ENCODE measurements at places on chromosomes 12 and 14.

DNA sequence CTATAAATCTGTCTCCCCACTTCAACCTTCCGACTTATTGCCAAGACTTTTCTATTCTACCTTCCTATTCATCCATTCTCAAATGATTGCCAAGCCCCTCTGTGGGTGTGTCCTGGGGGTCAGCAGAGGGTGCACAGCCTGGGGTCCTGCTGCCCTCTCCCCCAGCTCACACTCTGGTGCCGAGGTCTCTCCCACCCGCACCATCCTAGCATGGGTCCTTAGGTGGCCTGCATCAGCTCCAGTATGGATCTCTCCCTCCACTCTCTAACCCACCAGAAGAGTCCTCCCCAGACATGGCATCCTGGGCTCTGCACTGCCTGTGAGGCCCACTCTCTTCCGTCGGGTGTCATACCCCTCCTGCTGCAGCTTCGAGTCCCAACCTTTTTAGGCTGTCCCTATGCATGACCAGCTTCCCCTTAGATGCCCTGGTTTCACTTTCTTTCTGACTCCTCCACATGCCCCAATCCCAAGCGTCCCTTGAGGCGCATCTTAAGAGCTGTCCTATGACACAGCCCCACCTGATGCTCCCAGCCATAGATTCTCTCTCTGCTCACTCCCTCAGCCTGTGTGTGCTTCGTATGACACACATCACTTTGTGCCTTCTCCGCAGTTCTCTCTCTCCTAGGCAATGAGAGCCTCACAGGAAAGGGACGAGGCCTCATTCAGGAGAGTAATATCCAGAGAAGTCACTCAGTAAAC, 43.9 kb downstream of the GIT2 start:
- DNase-seq, result no peak

DNA sequence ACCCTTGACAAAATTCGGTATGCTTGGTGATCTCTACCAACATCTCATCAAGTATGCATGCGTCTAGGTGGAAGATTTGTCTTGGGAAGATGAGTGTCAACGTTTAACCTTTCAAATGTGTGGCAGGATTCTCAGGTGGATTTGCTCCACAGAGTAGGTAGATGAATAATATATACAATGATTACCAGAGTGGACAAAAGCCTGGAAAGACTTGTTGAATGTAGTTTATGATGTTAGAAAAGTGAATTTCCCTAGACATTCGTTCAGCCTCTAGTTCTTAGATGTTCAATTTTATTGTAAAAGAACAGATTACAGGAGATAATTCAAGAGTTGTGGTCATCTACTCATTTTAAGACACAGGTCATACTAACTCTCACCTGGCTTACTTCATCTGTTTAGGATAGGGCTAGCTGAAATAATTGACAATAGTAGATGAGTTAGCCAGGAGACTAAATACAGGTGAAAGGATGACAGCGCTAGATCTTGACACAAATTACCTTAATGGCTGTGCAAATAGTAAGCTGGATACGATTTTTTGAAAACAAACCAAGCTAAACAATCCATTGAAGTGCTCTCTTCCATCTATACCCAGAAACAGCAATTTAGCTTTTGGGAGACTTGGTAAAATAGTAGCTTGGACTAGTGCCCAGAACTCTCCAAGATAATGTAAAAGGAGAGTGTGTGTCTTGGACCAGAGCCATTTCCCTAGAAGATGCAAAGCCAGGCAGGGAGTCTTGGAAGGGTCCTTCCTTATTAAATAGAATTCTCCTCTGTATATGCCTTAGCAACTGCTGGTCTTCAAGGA, 168.0 kb downstream of the DACT1 start:
- DNase-seq, result peak; percentile 26

GRCh38 chr14:68627868-68628604, 164.8 kb downstream of the ZFP36L1 start:
- no peak for DNase-seq

DNA sequence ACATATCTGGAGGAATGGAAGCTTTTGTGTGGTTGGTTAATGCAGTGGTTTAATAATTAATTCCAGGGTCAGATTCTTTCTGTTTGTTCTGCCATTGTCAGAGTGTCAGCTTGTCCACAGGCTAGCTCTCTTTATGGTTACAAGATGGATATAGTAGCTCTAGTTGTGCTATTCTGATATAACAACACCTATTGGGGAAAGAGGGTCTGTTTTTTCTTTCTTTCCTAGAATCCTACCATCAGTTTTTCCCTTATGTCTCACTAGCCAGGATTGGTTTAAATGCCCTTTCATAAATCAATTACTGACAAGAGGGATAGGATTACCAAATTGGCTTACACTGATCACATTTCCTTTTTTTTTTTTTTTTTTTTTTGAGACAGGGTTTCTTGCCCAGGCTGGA, 27.8 kb downstream of the CNOT2 start:
- DNase-seq, result no peak

GRCh38 chr14:76870166-76870565, 44.0 kb downstream of the LRRC74A start:
- DNase-seq, result no peak

DNA sequence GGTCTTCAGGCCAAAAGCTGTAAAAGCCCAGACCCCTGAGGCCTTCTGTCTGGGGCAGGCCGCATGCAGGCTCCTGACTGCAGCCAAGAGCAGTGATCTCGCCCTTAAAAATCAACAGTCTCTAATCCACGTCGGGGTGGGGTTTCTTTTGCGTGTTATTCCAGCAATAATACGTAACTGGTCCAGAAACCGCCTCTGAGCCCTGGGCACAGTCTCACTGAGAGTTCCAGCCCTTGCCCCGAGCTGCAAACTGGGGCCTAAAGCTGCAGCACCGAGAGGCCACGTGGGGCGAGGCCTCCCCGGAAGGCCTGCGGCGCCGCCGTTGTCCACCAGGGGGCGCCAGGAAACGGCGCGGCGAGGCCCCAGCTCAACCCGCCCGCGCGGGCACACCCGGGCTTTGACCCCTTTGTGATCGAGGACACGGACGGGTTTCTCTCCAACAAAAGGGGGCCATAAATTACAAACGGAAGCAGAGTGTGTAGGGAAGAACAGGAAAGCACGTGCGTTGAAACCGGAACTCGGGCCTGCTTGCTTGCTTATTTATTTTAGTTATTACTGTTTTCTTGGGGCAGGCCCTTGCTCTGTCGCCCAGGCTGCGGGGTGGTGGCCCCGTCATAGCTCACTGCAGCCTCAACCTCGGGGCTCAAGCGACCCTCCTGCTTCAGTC, 87.2 kb downstream of the NINJ2 start:
- DNase-seq, result peak; percentile 73

DNA sequence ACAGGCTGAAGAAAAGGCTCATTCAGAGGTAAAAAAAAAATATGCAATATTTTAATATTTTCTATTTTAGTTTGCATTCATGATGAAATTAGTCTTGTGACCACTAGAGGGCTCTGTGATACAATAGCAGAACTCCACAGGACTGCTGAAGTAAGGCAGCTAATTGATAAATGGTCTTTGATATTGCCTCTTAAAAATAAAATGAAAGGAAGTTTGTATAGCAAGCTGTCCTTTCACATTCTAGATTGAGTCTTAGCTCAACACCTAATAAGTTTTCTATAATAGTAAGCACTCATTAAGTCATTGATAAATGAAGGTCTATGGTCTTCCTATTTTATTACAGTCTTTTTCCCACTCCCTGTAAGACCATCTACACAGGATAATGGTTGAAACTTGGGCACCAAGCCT, 315.7 kb downstream of the NAV3 start:
- no peak for DNase-seq

- DNase-seq, result peak; percentile 8
Measured at GRCh38 chr12:92108651-92109050, 37.0 kb downstream of the BTG1 start.

GRCh38 chr12:122749569-122750332, 2.9 kb upstream of the DENR start:
- no peak for DNase-seq

DNA sequence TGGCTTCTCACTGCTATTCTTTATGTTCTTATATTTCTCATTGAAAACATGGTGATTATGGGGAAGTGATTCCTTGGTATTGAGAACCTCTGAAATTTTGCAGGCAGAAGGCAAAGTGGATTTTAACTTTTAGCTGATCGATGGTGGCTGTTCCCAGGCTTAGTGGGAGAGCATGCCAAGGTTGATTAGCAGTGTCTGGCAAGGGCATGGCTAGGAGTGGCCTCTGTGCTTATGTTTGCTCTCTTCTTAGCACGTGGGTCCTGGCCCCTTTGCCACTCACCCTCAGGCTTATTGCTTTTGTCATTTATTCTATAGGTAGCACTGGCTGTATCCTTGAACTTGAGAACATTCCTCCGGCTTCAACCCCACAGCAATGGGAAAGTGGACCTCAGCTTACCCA, 2.1 kb downstream of the MVK start:
- no peak for DNase-seq

DNA sequence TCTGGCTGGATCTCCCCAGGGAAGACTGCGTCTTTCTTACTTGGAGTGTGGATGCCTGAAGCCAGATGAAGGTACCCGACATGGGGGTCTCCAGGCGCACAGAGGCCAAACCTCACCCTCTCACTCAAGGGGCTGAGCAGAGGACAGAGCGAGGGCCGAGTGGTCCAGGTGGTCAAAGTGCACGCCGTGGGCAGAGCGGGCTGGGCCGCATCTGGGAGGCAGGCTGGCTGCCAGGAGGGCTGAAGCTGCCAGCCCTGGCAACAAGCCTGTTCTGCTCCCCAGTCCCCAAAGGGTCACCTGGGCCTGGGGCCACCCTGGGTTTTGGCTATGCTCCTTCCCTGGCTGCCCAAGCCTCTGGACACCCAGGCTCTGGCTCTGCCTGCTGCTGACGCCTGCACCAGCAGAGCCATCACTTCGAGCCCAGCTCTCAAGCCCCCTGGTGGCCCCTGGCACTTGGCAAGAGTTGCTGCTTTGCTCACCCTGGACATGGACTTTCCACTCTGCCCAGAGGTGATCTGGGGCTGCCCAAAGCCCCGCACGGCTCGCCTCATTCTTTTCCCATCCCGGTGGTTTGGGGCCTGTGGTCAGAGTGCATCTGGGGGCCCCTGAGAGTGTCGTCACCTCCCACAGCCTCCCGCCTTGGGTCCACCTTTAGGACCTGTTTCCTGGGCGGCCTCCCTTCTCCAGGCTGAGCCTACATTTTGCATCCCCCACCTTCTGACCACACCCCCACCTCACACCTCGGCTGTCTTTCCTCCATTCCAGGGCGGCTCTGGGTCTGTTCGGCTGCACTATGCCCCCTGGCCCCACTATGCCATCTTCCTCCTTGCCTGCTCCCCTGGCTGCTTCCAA, 2.8 kb downstream of the ADSS1 start:
- no peak for DNase-seq

- DNase-seq, result no peak
Measured at GRCh38 chr14:103402695-103403094, 17.5 kb downstream of the MARK3 start.

DNA sequence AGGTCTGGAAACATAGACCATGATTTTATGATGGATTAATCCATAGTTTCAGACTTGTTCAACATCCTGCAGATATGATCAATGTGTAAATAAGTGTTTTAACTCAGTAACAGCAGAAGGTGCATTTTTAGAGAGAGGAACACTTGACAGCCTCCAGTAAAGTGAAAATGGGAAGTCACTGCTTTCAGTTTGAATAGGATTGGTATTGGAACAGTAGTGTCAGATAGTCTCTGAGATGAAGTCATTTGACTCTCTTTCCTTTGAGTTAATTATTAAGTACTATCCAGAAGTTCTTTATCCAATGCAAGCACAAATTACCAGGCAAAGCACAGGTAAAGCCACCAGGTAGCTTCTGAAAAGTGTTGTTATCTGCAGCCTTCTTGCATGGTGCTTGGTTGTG, 14.5 kb upstream of the NAV3 start:
- DNase-seq, result no peak

- DNase-seq, result no peak
Measured at GRCh38 chr14:62616668-62617067, 428.6 kb downstream of the KCNH5 start.

GRCh38 chr14:99648027-99648784, 3.3 kb downstream of the HHIPL1 start:
- no peak for DNase-seq

DNA sequence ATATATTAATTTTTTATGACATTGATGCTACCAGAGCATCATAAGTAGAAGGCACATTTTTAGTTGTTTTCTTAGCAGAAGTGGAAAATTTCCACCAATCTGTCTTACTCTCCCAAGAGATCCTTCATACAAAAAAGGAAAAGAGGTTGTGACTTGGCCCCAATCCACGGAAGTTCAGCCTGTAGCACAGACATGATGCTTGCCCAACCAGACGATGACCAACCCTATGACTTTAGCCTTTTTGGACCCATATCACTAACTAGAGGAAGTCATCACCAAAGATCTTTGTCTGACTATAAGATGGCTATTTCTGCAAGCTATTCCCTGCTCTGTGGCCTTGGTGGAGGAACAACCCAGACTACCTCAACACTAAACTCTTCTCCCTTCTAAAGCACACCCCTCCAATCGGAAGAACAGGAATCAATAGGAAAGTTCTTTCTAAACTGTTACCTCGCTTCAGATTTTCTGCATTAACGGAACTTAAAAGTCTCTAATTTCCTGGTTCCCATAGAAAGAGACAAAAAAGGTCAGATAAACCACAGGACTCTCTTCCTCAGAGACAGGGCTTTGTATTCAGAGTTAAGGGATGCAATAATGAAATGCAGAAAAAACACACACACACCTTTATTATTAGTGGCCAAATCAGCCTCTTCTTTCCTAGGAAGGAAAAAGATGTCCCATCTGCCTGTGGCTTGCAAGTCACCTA, 4.1 kb upstream of the RHOJ start:
- no peak for DNase-seq

DNA sequence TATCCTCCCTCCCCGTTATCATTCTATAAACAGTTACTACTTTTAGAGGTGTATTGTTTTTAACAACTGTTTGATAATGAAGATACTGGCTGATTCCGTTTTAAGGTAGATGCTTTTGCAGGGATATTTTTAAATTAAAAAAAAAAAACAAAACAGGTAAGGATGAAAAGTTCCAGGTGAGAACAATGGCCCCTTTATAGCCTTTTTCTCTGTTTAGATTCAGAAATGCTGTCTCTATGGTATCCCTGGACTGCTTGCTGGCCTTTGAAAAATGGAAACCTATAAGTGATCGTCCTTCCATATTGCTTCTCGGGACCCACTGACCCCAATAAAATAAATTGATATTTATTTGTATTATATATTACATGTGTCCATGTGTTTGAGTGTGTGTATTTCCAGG, 23.2 kb upstream of the ANO6 start:
- DNase-seq, result no peak

- no peak for DNase-seq
Measured at GRCh38 chr12:64001439-64001838, 156.9 kb downstream of the SRGAP1 start.

- DNase-seq, result no peak
Measured at GRCh38 chr12:18706798-18707197, 31.0 kb downstream of the PLCZ1 start.

GRCh38 chr14:29102996-29103395, 336.4 kb downstream of the FOXG1 start:
- DNase-seq, result no peak
